ENCODE measurements at places on chromosomes 3 and 15.
A peak's percentile ranks its signal among the peaks of the same experiment; 100 is the strongest.

- DNase-seq = no peak
Observed at GRCh38 chr3:4835616-4836043, 143.6 kb upstream of the BHLHE40 start.

DNA sequence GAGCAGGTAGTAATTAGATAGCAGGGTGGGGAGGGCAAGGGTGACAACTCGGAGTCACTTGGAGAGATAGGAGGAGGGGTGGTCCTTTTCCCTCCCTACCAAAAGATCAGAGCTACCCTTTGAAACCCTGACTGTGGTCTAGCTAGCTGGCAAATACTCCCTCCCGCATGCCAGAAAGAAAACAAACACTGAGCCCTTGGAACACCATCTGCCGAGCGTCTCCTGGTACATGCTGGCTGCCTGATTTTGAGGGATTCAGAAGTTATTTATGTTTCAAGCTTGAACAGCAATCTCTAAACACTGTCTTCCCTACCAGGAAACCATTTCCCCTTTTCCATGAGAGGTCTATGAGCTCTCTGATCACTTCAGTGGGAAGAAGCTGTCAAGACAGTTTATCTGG is 291.6 kb upstream of the CFAP20DC start:
- no peak for DNase-seq

GRCh38 chr3:127699416-127700300 is 26.9 kb downstream of the ABTB1 start:
- no peak for DNase-seq

GRCh38 chr3:169007145-169007544 is 656.4 kb downstream of the MECOM start:
- DNase-seq = no peak

DNA sequence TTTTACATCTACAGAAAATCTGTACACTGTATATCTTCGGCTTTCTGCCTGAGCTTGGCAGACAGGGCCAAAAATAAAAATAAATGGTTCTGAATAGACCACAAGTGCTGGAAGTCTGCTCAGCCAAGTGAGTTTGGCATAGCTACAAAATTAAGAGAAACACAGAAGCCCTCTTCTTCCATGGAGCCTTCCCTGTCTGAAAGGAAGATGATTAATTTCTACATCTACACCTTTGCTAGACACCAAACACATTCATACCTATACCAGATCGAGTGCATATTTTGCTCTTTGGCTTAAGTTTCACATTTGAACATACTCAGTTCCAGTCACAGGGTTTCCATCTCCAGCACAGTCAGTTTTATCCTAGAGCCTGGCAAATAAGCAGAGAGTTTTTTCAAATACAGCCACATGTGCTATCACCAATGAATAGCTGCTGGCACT is 224.6 kb downstream of the GREM1 start:
- no peak for DNase-seq

DNA sequence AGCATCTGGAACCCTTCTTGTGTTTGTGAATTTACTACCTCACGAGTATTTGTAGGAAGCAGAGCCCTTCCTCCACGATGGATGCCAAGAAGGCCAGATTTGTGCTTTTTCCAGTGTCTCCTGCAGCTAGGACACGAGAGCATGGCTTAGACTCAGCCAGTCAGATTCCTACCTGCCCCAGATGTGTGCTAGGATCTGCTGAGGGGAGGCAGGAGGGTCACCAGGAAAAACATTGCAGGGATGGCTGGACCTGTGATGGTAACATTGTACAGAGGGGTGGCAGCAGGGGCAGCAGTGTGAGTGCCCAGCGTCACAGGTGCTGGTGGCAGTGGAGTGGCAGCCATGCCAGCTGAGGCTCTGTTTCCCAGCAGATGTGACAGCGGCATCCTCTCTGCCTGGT is 285.3 kb downstream of the FAM43A start:
- DNase-seq = no peak

- no peak for DNase-seq
Observed at GRCh38 chr15:41774882-41775417, 666 bp downstream of the MAPKBP1 start.

- DNase-seq = peak; percentile 78
Observed at GRCh38 chr3:9912294-9912935, 4.5 kb upstream of the IL17RC start.

GRCh38 chr3:42129014-42129953 is 38.1 kb downstream of the TRAK1 start:
- peak; percentile 9 for DNase-seq

DNA sequence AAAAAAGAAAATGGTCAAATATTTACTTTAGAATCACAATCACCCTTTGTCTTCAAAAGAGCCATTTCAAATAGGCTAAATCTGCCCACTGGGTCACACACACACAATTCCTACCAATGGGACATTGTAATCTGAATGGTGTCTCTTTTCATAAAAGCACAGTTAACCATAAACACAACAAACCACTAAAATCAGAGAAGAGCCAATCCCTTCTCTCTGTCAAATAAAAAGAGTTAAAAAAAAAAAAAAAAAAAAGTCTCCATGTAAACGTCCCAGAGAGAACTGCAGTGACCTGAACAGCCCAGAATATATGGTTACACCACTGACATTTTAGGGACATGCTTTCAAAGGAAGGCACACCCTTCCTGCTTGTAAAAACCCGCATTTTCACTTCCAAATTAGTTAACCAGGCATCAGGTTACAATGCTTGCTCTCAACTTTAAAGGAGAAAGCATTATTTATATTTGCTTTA is 63.7 kb downstream of the PRICKLE2 start:
- no peak for DNase-seq

- peak; percentile 87 for DNase-seq
Observed at GRCh38 chr15:81887912-81888311, 157.9 kb downstream of the MEX3B start.

GRCh38 chr15:69508659-69509058 is 56.0 kb downstream of the RPLP1 start:
- no peak for DNase-seq

GRCh38 chr15:77494073-77494867 is 73.6 kb downstream of the HMG20A start:
- no peak for DNase-seq

DNA sequence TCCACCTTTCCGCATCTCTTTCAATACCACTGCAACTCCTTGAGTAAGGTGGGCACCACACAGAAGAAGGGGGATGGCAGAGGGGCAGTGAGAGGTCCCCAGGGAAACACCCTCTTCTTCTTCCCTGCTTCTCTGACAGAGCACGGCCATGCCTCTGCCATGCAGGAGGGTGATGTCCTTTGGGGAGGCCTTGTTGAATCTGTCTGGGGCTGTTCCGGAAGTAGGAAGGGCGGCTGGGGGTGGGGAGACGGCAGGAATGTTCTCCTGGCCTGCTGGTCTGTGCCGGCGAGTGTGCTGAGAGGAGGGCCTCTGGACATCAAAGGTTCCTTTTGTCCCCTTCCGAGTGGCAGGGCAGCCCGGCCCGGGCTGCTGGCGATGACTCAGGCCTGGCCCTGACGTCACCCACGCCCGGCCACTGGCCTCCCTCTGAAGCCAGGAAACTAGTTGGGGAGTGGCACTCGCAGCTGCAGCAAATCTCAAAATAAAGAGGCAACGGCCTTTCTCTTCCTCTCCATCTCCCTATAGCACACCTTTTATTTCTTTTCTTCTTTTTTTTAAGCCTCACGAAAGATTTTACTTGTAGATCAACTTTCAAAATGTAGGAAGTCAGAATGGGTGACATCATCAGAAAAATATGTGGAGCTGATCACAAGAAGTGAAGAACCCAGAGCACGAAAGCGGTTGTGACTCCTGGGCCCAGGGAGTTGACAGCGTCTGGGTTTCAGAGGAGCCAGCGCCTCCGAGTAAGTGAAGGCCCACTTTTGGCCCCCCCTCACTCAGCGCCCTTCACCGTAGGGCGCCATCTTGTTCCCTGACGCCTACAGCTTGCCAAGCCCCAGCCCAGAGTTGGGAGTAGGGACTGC is at the start of gene ZBTB38:
Gene ZBTB38, plus strand, starts transcription at position 443 of the 863 bp plus-strand sequence. CDS start 73,885 bp downstream, outside the sequence.
- DNase-seq = peak; percentile 96

- no peak for DNase-seq
Observed at GRCh38 chr3:126098391-126098858, 14.5 kb upstream of the SLC41A3 start.

GRCh38 chr3:9508781-9509180 is 44.8 kb downstream of the LHFPL4 start:
- DNase-seq = no peak

- DNase-seq = no peak
Observed at GRCh38 chr3:9887480-9887879, 2.9 kb upstream of the JAGN1 start.

GRCh38 chr15:58355382-58355971 is 76.3 kb upstream of the LIPC start:
- peak; percentile 34 for DNase-seq

GRCh38 chr15:42120285-42120684 is 25.9 kb upstream of the PLA2G4D start:
- no peak for DNase-seq

DNA sequence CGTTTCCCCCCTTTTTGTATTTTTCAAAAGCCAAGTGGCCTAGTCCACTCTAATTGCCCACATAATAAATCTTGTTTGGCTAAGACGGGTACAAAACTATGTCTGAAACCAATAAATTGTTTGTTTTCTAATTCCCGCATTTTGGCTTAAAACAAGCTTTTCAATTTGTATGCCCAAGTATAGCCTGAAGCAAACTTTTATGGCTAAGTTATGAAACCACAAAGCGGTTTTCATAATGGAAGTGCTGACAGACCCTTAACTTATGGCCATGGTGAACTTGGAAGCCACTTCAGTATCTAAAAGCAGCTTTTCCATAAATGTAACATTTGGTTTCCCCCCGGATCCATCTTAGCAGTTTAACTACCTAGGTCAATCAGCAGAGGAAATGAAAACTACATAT is 29.9 kb upstream of the POLR2M start:
- no peak for DNase-seq

GRCh38 chr3:128486681-128487537 is 6.1 kb downstream of the GATA2 start:
- no peak for DNase-seq

All from LHCN-M2 (cell line).